ENCODE measurements at places on chromosomes 7 and 10. TPM values are rescaled to one million over a fixed set of nuclear protein-coding genes. Genes with fewer than 3 reads are reported as not detected.

DNA sequence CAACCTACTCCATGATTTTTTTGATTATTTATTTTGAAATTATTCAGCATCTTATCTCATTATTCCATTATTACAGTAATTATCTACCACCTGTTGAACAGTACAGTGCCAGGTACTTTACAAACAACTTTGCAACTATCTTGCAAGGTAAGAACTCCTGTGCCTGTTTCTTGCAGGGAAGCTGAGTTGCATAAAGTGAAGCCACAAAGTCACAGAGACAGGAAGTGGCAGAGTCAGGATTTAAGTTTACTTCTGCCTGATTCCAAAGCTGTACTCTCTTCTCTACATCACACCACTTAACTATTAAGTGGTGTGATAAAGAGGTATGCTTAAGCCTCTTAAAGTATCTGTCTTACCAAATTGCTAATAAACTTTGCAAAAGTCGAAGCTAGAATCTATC is 80.1 kb downstream of the LRRTM3 start:
- no peaks in the 10 kb centered on the region for H3K36me3 ChIP-seq
- H3K4me1 ChIP-seq, result no peaks in the 10 kb centered on the region
- no peak overlapping the region for H3K27ac ChIP-seq
- DNase-seq, result no peak
- no peak overlapping the region for H3K4me3 ChIP-seq

- H3K4me3 ChIP-seq, result no peak overlapping the region
- no peaks in the 10 kb centered on the region for H3K4me1 ChIP-seq
Observed at GRCh38 chr7:140023728-140024127, 39.0 kb downstream of the PARP12 start.

DNA sequence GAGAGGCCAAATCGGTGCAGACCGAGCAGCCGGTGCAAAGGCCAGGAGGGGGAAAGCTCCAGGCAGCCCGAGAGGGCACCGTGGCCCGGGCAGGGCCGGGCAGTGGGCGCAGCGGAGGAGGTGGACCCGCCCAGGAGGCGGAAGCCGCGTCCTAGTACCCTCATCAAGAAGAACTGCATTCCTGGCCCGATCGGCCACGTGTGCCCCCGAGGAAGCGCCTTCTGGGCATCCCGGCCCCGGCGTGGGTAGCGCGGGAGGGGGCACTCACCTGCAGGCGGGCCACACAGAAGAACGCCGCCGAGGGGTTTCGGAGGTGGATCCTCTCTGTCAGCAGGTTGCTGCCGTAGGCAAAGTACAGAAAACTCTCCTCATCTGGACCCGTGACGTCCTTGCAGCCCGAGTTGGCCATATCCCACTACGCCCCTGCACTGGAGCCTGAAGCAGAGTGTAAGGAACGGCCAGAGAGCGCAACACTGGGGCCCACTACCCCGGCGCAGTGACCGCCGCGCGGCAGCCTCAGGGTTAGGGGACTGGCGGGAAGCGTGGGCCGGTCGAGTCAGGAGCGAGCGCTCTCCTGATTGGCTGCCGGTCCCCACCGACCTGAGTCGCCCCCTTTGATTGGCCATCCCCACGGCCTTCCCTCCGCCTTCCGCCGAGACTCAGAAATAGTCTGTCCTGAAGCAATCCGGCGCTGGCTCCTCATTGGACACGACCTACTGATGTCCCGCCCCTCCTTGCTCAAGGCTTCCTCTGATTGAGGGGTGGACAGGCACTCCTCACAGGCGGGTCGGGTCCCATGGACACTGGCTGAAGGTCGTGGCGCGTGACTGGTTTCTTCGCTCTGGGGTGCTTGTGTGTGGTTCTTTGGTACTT is at the start of gene GGCT:
GGCT (minus strand) TSS at position 529 of the 873 bp plus-strand sequence; CDS start at position 409, 120 bp downstream.
- H3K27me3 ChIP-seq, result no peaks in the 10 kb centered on the region
- H3K4me3 ChIP-seq, result peak within 1 kb of the TSS; percentile 93
- H3K36me3 ChIP-seq, result no peaks in the 10 kb centered on the region
- DNase-seq, result peak; percentile 99

DNA sequence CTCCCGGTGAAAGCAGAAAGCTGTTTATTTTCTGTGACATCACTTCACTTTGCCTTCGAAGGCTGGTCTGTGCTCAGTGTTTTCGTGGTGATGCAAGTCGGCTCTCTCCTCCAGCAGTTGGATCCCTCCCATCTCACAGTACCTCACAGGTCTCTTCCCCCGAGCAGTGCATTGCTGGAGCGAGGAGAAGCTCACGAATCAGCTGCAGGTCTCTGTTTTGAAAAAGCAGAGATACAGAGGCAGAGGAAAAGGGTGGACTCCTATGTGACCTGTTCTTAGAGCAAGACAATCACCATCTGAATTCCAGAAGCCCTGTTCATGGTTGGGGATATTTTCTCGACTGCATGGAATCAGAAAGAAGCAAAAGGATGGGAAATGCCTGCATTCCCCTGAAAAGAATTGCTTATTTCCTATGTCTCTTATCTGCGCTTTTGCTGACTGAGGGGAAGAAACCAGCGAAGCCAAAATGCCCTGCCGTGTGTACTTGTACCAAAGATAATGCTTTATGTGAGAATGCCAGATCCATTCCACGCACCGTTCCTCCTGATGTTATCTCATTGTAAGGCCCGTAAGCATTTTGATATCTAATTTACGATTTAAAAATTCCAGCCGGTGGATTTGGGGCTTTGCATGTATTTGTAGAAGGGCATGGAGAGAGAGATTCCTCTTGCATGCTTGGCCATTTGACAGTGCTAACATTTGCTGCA is at the start of gene LGI1:
LGI1 (plus strand) TSS at position 136 of the 707 bp plus-strand sequence; CDS start at position 345, 209 bp downstream.
- peaks cover 3% of the 10 kb centered on the region for H3K27me3 ChIP-seq
- no peak for DNase-seq
- H3K4me1 ChIP-seq, result peaks cover 12% of the 10 kb centered on the region
- H3K36me3 ChIP-seq, result no peaks in the 10 kb centered on the region

The COBL gene
- total RNA-seq, result 74.3 TPM

The OR6B1 gene
- not detected for total RNA-seq

The OGDHL gene
- 2.6 TPM for total RNA-seq

The VSTM4 gene
- total RNA-seq, result 3.7 TPM

DNA sequence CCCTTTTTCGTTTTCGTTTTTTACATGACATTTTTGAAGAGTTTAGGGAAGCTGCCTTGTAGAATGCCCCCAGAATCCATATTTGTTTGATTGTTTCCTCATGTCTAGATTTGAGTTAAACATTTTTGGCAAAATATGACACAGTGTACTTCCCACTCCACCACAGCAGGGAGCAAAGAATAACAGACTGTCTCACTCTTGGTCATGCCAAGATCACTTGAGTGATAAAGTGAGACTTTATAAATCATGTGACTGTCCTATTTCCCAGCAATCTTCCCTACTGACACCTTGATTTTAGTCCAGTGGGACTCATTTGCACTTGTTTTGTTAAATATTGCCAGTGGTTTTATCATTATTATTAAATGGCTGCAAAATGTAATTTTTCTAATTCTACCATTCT is 44.4 kb upstream of the USP6NL start:
- H3K27me3 ChIP-seq, result no peaks in the 10 kb centered on the region
- H3K4me3 ChIP-seq, result no peak overlapping the region
- DNase-seq, result no peak
- H3K36me3 ChIP-seq, result no peaks in the 10 kb centered on the region
- no peak overlapping the region for H3K27ac ChIP-seq

DNA sequence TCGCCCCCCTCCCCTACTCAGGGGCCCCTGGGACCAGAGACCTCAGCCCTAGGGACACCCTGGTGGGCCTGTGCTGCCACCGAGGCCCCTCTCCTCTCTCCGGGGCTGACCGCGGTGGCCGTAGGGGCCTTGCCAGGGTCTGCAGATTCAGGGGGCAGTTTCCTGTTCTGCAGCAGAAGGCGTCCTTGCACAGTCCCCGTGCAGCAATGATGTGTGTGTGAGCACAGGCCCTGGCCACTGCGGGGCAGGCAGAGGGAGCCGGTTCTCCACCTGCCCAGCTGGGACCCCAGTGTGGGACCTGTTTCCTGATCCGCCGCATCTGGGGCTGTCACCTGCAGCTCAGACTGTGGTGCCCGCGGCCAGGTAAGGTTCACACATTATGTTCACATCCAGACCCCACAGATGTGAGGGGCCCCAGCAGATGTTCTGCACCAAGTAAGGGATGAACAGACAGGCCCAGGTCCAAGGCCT is 60.7 kb upstream of the DNAJB6 start:
- no peak for DNase-seq
- H3K27ac ChIP-seq, result no peak overlapping the region
- H3K27me3 ChIP-seq, result no peaks in the 10 kb centered on the region
- peaks cover 26% of the 10 kb centered on the region for H3K4me1 ChIP-seq
- no peaks in the 10 kb centered on the region for H3K36me3 ChIP-seq

GRCh38 chr10:3485057-3485686 is 299.8 kb downstream of the KLF6 start:
- no peak overlapping the region for H3K4me3 ChIP-seq
- no peak overlapping the region for H3K27ac ChIP-seq
- H3K27me3 ChIP-seq, result no peaks in the 10 kb centered on the region
- H3K4me1 ChIP-seq, result peaks cover 13% of the 10 kb centered on the region
- H3K36me3 ChIP-seq, result no peaks in the 10 kb centered on the region
- no peak for DNase-seq

GRCh38 chr10:56346845-56347415 is 14.1 kb downstream of the ZWINT start:
- no peak overlapping the region for H3K27ac ChIP-seq
- no peaks in the 10 kb centered on the region for H3K4me1 ChIP-seq
- H3K27me3 ChIP-seq, result no peaks in the 10 kb centered on the region
- no peaks in the 10 kb centered on the region for H3K36me3 ChIP-seq

- no peaks in the 10 kb centered on the region for H3K4me1 ChIP-seq
- H3K27ac ChIP-seq, result no peak overlapping the region
- H3K36me3 ChIP-seq, result no peaks in the 10 kb centered on the region
Observed at GRCh38 chr7:134660961-134661376, 14.3 kb downstream of the BPGM start.

The DOCK1 gene
- 84.6 TPM for total RNA-seq

DNA sequence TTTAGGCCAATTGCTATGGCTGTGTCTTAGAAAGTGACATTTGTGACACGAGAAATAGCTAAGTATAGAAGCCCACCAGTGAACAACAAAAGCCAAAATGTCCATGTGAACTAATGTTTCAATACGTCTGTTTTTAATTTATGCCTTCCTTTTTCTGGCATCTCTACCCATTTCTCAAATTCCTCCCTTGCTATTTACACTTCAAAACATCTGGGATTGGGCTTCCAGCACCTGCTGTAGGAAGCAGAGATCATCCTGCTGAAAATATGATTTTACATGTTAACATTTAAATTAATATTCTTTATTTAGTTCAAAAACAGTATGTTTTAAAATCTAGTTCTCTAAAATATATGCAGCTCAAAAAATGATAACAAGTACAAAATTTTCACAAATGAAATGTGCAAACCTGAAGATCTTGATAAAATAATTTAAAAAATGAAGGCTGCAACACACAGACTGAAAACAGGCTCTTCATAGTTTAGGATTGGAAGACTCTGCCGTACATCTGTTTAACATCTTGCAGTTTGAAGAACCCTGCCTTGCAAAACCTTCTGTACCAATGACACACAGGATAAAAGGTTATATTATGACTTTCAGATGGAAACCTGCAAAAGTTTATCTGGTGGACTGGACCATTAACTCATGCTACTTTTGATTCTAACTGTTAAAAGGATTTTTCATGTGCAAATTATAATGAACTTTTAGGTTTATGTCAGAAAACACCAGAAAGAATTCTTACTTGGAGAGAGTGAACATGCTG is 408.4 kb downstream of the SUGCT start:
- no peak overlapping the region for H3K4me3 ChIP-seq
- no peaks in the 10 kb centered on the region for H3K27me3 ChIP-seq
- H3K4me1 ChIP-seq, result no peaks in the 10 kb centered on the region
- H3K36me3 ChIP-seq, result no peaks in the 10 kb centered on the region

GRCh38 chr7:99737726-99738125 is 2.7 kb upstream of the CYP3A7 start:
- H3K27ac ChIP-seq, result no peak overlapping the region
- H3K4me3 ChIP-seq, result no peak overlapping the region
- H3K4me1 ChIP-seq, result no peaks in the 10 kb centered on the region
- no peak for DNase-seq

The ZKSCAN1 gene
- 97.5 TPM for total RNA-seq

The GPR26 gene
- total RNA-seq, result not detected

GRCh38 chr10:96896884-96897589 is 64.9 kb downstream of the LCOR start:
- H3K4me1 ChIP-seq, result no peaks in the 10 kb centered on the region
- no peaks in the 10 kb centered on the region for H3K27me3 ChIP-seq
- DNase-seq, result no peak
- no peaks in the 10 kb centered on the region for H3K36me3 ChIP-seq
- H3K27ac ChIP-seq, result no peak overlapping the region
- no peak overlapping the region for H3K4me3 ChIP-seq

The GALNT11 gene
- total RNA-seq, result 15.0 TPM

DNA sequence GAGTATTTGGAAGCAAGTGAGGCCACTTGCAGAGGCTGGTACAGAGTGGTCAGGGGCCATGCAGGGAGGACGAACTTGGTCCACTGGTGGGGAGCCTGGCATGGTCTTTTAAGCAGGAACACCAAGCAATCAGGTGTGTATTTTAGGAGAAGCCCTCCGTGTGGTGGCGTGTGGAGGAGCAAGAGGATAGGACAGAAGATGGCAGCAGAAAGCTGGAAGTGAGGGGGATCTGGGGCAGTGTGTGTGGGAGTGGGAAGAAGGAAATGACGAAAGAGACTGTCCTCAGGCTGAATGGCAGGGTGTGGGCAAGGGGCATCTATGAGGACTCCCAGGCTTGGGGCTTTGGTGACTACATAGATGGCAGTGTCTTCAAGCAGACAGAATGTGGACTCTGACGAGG is 51.2 kb downstream of the TEX36 start:
- no peak for DNase-seq
- no peaks in the 10 kb centered on the region for H3K36me3 ChIP-seq
- H3K27ac ChIP-seq, result no peak overlapping the region
- H3K4me3 ChIP-seq, result no peak overlapping the region
- H3K27me3 ChIP-seq, result no peaks in the 10 kb centered on the region

The DBF4 gene
- 10.9 TPM for total RNA-seq

The GIMAP5 gene
- total RNA-seq, result 8.9 TPM

The CALU gene
- 1,780 TPM for total RNA-seq

- peaks cover 85% of the 10 kb centered on the region for H3K27me3 ChIP-seq
- no peaks in the 10 kb centered on the region for H3K36me3 ChIP-seq
- no peak for DNase-seq
Observed at GRCh38 chr10:101238732-101239105, 9.5 kb upstream of the LBX1 start.

DNA sequence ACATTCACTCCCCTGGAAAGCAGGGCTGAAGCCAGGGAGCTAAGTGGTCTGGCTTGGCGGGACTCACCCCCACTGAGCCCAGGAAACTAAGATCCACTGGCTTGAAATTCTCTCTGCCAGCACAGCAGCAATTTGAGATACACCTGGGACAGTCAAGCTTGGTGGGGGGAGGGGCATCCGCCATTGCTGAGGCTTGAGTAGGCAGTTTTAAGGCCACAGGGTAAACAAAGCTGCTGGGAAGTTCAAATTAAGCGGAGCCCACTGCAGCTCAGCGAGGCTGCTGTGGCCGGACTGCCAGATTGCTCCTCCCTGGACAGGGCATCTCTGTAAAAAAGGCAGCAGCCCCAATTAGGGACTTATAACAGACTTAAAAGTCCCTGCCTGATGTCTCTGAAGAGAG is 108.2 kb upstream of the FAM13C start:
- no peaks in the 10 kb centered on the region for H3K27me3 ChIP-seq
- DNase-seq, result no peak
- no peak overlapping the region for H3K4me3 ChIP-seq
- H3K27ac ChIP-seq, result no peak overlapping the region
- no peaks in the 10 kb centered on the region for H3K36me3 ChIP-seq

- H3K27me3 ChIP-seq, result no peaks in the 10 kb centered on the region
- no peak overlapping the region for H3K4me3 ChIP-seq
- no peaks in the 10 kb centered on the region for H3K36me3 ChIP-seq
- H3K27ac ChIP-seq, result no peak overlapping the region
Observed at GRCh38 chr10:78739444-78740053, 329.2 kb upstream of the ZMIZ1 start.

Data from transverse colon (tissue), 4 donors.